ENCODE measurements at places on chromosomes 5 and 9. TPM values are rescaled to one million over a fixed set of nuclear protein-coding genes. Genes with fewer than 3 reads are reported as not detected.

DNA sequence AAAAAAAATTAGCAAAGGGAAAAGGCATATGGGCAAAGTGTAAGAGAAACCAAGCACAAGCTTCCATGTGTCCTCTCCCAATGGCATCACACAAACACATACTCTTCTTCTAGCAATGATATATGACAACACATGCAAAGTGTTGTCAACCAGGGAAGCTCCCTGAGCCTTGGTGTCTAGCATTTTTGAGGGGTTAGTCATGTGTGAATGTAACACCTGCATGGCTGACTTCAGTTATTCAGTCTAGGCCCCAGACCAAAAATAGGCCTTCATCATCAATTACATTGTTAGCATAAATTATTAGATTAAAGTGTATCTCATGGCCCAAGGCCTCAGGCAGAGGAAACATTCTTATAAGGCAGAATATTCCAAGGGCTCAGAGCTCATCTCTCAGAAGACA is 450.0 kb downstream of the TLE1 start:
- H3K27me3 ChIP-seq = no peaks in the 10 kb centered on the region
- H3K36me3 ChIP-seq = no peaks in the 10 kb centered on the region
- no peak overlapping the region for H3K4me3 ChIP-seq

- no peak overlapping the region for H3K27ac ChIP-seq
- H3K36me3 ChIP-seq = no peaks in the 10 kb centered on the region
- H3K4me1 ChIP-seq = no peaks in the 10 kb centered on the region
- H3K27me3 ChIP-seq = peaks cover 1% of the 10 kb centered on the region
- no peak for DNase-seq
Measured at GRCh38 chr5:170110403-170111087, 4.8 kb downstream of the FOXI1 start.

Gene BARHL1
- not detected for total RNA-seq

GRCh38 chr5:142432961-142433360 is 108.1 kb upstream of the SPRY4 start:
- peak overlapping the region; percentile 58 for H3K27ac ChIP-seq
- DNase-seq = peak; percentile 46
- no peaks in the 10 kb centered on the region for H3K36me3 ChIP-seq
- H3K27me3 ChIP-seq = no peaks in the 10 kb centered on the region
- H3K4me3 ChIP-seq = peak overlapping the region; percentile 73

Gene GHR
- total RNA-seq = not detected

- DNase-seq = no peak
- H3K4me3 ChIP-seq = no peak overlapping the region
- H3K36me3 ChIP-seq = no peaks in the 10 kb centered on the region
Measured at GRCh38 chr5:17192191-17192590, 25.2 kb upstream of the BASP1 start.

DNA sequence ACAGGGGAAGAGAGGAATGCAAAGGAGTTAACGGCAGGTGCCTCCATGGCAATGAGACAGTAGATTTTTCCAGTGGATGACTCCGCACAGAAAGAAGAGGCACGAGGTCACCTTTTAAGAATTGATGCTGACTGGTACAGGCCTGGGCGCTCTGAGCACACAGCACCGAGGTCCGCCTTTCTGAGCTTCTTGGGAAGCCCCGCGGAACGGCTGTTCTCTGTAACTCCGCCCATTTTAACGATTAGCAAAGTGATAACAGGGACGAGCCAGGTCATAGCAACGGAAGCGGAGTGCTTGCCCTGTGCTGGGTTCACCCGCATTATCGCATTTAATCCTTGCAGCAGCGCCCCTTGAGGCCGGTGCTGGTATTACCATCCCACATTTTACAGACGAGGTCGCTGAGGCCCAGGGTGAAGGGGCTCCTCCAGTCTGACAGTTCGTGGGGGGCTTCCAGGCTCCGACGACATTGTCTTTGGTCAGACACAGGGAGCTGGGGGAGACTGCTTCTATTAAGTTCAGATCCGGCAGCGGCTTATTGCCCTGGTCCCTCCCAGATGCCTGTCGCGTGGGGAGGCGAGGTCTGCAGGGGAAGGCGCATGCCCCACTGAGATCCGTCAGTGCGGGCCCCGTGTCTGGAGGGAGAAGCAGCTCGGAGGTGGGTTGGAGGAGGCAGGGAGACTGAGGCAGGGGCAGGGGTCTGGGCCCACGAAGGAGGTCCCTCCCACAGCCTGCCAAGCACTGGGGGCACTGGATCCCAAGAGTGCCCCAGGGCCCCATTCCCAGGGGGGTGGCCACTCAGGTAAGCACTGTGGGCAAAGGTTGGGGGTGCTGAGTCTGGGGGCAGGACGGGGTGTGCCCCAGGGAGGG is 22.3 kb upstream of the HMCN2 start:
- peaks cover 43% of the 10 kb centered on the region for H3K4me1 ChIP-seq
- no peak overlapping the region for H3K27ac ChIP-seq

Gene TMC1
- 0.43 TPM for total RNA-seq

GRCh38 chr5:32439086-32439642 is 5.4 kb downstream of the ZFR start:
- no peak overlapping the region for H3K4me3 ChIP-seq
- DNase-seq = no peak

Gene PCDHAC2
- total RNA-seq = not detected

DNA sequence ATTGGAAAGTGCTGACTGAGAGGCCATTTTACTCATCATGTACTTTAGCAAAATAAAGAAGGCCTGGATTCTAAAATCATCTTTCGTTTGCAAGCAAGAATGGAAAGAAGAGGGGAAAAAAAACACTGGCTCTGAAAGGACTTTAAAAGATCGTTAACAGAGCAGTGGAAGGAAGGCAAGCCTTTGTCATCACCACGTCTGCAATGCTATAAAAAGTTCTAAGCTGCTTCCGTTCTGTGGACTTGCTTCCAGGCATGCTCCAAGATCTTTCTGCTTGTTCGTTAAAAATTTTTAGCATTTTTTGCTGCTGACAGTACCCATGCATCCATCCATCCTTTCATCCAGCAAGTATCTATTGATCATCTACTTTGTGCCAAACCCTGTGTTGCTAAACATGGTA is 226.5 kb downstream of the GABBR2 start:
- no peak overlapping the region for H3K27ac ChIP-seq
- no peak overlapping the region for H3K4me3 ChIP-seq
- H3K27me3 ChIP-seq = peaks cover 27% of the 10 kb centered on the region
- H3K4me1 ChIP-seq = no peaks in the 10 kb centered on the region

Gene PRRX2
- 6.1 TPM for total RNA-seq

DNA sequence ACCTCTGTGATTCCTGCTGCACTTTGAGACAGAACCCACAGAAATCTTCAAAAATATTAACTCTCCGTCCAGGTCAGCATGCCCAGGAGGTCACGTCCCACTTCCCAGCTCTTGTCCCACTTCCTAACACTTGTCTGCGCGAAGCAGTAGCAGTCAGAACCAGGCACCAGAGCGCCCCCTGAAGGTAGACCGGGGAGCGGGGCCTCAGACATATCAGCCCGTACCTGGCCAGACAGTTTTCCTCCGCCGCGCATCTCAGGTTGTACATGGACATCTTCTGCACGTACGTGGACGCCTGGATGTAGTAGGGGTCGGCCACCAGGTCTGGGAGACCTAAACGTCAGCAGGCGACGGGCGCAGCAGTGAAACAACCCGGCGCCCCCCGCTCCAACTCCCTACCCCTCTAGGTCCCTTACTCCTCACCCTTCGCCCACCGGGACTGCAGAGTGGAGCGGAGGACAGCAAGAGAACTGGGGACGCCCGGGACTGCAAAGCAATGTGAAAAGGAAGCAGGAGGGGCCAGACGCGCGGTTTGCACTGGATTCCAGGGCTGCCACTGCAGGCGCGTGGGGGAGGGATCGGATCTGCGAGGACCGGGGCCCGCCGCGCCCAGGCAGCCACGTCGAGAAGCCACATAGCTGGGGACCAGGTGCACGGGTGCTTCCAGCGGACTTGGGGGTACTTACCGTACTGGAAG is 1.2 kb downstream of the LOX start:
- H3K27ac ChIP-seq = no peak overlapping the region
- H3K4me1 ChIP-seq = peaks cover 10% of the 10 kb centered on the region
- H3K36me3 ChIP-seq = peaks cover 2% of the 10 kb centered on the region
- H3K4me3 ChIP-seq = peak overlapping the region; percentile 97

GRCh38 chr9:124438091-124438490 is 12.2 kb upstream of the ADGRD2 start:
- no peaks in the 10 kb centered on the region for H3K36me3 ChIP-seq
- H3K27ac ChIP-seq = no peak overlapping the region
- peaks cover 23% of the 10 kb centered on the region for H3K27me3 ChIP-seq
- no peak overlapping the region for H3K4me3 ChIP-seq
- H3K4me1 ChIP-seq = no peaks in the 10 kb centered on the region
- no peak for DNase-seq

DNA sequence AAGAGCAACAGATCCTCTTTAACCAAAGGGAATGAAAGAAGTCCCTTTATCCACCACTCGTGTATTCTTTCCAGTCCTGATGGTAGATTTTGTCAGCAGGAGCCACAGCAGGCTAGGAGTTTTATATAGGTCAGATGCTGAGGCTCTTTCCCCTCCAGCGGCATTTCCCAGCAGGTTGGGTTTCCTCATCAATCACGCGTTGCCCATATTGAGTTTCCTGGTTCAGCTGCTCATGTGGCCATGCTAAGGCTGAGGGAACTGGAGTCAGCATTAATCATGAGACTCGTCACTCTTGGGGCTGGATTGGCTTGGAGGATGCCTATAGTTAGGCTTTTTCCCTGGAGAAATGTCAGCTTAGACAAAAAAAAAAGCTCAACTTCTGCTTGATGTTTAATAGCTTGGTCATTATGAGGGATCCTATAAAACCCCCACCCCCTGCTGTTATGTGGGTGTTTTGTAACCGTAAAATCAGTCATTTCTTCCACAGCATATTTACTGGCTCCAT is 193.4 kb upstream of the GAS1 start:
- no peak overlapping the region for H3K4me3 ChIP-seq
- no peaks in the 10 kb centered on the region for H3K36me3 ChIP-seq
- peaks cover 15% of the 10 kb centered on the region for H3K27me3 ChIP-seq
- no peak overlapping the region for H3K27ac ChIP-seq

Gene TOR1B
- 32.0 TPM for total RNA-seq

Gene PCDHB5
- total RNA-seq = not detected

DNA sequence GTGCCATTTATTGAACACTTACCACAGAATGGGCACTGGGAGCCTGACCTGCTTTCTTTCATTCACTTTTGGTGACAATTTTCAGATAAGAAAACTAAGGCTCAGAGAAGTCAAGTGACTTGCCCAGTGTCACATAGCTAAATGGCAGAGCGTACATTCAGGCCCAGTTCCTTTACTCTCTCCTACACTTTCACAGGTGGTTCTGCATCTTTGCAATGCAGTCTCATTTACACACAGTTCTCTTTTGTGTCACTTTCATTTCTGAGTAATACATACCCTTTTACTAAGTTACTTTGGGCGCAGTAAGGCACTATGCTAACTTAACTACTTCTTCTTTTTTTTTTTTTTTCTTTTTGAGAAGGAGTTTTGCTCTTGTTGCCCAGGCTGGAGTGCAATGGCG is 8.3 kb downstream of the NFIL3 start:
- peak overlapping the region; percentile 93 for H3K27ac ChIP-seq
- H3K4me1 ChIP-seq = peaks cover 95% of the 10 kb centered on the region
- DNase-seq = no peak
- H3K36me3 ChIP-seq = peaks cover 28% of the 10 kb centered on the region
- H3K27me3 ChIP-seq = no peaks in the 10 kb centered on the region

DNA sequence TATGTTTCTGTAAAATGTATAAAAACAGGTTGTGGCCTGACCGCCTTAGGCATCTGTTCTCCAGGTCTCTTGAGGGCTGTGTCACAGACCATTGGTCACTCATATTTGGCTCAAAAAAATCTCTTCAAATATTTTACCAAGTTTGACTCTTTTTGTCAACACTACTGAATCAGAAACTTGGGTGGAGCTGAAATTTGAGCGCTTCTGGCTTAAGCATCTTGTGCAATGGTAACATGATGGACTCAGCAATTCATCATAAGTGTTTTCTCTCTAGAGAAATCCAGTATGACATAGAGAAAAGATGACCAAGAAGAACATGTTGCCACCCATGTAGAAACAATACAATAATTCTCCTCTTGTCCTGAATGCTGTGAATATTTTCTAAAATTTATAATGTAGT is 387.9 kb downstream of the MAT2B start:
- no peak for DNase-seq
- H3K27ac ChIP-seq = no peak overlapping the region
- no peaks in the 10 kb centered on the region for H3K4me1 ChIP-seq
- H3K4me3 ChIP-seq = no peak overlapping the region
- H3K36me3 ChIP-seq = no peaks in the 10 kb centered on the region
- no peaks in the 10 kb centered on the region for H3K27me3 ChIP-seq

- H3K4me3 ChIP-seq = no peak overlapping the region
- H3K27ac ChIP-seq = no peak overlapping the region
- peaks cover 46% of the 10 kb centered on the region for H3K4me1 ChIP-seq
- H3K27me3 ChIP-seq = no peaks in the 10 kb centered on the region
Measured at GRCh38 chr5:83069096-83069799, 7.9 kb downstream of the TMEM167A start.

DNA sequence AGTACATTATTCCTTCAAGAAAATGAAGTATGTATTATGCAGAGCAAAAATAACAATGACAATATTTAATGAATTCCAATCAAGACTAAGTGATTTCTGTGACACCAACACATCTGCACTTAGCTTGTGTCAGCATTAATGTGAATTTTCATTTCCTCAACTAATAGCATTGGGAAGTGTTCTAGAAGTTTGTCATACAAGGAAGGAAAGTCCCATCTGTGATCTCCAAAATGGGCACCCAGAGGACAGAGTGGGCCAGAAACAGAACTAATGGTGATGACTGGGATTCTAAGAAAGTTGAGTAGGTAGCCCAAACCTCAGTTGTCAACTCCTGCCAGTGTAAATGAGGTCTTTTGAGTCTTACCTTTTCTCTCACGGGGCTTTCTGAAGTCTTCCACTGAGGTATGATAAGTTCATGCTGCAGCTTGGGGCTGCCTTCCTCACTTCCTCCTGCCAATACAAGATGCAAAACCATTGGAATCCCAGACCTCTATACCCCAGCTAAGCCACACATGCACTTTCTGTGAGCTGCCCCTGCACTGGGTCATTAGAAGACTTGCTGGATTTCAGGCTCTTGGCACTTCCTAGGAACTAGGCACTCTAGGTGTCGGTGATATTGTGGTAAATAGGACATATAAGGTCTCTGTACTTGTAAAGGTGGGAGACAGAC is 4.9 kb downstream of the ADAM19 start:
- H3K27ac ChIP-seq = peak overlapping the region; percentile 63
- H3K4me3 ChIP-seq = peak overlapping the region; percentile 72
- peaks cover 6% of the 10 kb centered on the region for H3K27me3 ChIP-seq
- H3K4me1 ChIP-seq = peaks cover 52% of the 10 kb centered on the region

GRCh38 chr9:114205171-114206015 is 50.1 kb downstream of the COL27A1 start:
- no peaks in the 10 kb centered on the region for H3K27me3 ChIP-seq
- no peak overlapping the region for H3K27ac ChIP-seq
- no peaks in the 10 kb centered on the region for H3K36me3 ChIP-seq

Gene CWC27
- total RNA-seq = 39.1 TPM

All from activated T-cell treated with anti-CD3 and anti-CD28 coated beads, Interleukin-2, amount 50 U/mL, for 72 hours (primary cell).